ENCODE measurements at places on chromosomes 5 and 9.

DNA sequence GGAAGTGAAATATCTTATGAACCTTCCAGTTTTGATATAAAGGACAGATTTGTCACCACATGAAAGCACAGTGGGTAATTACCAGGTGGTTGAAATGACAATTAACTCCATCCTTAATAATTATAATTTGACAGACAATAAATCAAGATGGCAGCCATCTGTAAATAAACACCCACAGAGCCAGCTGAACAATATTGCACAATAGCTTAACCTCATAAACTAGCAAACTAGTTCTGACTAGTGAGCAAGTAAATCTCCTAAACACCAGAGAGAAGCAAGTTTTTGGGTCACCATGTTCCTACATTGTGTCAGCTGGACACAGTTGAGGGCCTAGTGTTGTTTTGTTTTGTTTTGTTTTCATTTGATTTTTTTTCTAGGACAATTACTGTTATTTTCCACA is 577.4 kb downstream of the ACTL7B start:
- no peak for DNase-seq

DNA sequence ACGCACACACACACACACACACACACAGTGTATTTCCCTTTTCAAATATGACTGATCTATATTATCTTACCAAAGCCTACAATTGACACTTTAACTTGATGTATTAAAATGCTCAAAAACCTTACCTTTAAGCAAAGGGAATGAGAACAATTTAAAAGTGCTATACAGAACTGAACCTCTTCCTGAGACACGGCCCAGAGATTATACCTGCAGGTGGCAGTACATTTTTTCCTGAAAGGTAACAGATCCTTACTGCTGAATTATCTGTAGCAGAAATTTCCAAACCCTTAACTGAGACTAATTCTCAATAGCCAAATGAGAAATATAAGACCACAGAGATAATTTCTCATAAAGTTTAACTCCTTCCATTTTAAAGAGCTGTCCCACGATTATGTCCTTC is 91.1 kb downstream of the MYO10 start:
- no peak for DNase-seq

DNA sequence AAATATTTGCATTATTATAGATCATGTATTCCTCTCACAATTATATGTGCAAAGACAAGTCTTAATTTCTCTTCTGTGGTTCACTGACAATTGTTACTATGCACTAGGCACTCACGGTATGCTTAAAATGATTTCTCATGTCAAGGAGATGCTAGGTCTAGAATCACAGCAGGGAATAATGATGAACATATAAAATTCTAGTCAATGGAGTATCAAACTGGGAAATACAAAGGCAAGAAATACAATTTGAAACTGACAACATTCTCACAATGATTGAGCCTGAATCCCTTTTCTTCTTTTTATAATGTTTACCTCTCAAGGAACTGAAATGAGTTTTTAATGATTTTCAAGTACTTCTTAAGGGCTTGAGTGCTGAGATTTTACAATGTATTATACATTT is 302.3 kb upstream of the GRAMD2B start:
- DNase-seq = no peak

- peak; percentile 82 for DNase-seq
These were observed 18.1 kb downstream of the MYMK start for GRCh38 chr9:133506653-133507038.

DNA sequence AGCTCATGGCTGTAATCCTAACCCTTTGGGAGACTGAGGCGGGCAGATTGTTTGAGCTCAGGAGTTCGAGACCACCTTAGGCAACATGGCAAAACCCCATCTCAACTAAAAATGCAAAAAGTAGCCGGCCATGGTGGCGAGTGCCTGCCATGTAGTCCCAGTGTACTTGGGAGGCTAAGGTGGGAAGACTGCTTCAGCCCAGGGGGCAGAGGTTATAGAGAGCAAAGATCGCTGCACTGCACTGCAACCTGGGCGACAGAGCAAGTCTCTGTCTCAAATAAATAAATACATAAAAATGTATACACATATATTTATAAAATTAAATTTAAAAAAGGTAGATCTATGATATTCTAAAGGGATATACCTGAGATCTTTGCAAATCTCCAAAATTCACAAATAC is 19.4 kb downstream of the ZBTB5 start:
- DNase-seq = no peak

GRCh38 chr5:160359242-160359641 is 11.2 kb downstream of the C1QTNF2 start:
- no peak for DNase-seq

GRCh38 chr9:68416936-68417564 is 60.6 kb downstream of the PGM5 start:
- no peak for DNase-seq

DNA sequence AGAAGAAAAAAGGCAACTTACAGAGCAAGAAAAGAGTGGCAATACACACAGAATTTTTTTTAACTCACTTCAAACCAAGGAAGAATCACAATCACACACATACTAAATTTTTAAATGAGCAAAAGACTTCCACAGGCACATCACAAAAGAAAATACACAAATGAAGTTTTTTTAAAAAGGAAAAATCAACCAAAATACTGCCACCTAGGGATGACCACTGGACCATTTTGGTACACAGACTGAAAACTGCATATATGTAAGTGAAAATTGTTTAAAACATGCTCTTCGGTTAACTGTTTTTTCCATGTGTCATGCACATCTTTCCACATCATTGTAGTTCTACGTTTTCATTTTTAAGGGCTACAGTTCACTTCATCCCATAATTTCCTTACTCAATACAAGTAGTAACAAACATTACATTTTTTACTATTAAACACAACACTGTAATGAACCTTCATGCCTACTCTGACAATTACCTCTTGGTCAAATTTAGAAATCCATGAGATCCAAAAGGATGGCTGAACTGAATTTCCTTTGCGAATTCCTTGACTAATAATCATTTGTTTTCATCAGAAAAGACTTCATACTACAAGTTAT is 79.0 kb downstream of the FBXW11 start:
- no peak for DNase-seq

DNA sequence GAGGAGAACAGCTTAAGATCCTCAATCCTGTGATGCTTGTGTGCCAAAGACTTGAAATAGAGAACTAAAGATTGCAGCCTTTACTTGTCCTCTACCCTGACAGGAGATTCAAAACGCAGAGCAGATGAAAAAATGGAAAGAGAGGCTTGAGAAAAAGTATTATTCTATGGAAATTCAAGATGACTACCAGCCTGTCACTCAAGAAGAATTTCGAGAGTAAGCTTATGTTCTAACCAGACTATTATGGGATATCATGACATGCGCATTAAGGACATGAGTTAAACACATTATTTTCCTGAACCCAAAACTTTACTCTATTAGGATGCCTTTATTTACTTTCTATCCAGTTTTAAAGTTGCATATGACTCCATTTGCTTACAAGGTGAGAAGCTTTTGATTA is 46.4 kb downstream of the PKD2L2 start:
- DNase-seq = no peak

DNA sequence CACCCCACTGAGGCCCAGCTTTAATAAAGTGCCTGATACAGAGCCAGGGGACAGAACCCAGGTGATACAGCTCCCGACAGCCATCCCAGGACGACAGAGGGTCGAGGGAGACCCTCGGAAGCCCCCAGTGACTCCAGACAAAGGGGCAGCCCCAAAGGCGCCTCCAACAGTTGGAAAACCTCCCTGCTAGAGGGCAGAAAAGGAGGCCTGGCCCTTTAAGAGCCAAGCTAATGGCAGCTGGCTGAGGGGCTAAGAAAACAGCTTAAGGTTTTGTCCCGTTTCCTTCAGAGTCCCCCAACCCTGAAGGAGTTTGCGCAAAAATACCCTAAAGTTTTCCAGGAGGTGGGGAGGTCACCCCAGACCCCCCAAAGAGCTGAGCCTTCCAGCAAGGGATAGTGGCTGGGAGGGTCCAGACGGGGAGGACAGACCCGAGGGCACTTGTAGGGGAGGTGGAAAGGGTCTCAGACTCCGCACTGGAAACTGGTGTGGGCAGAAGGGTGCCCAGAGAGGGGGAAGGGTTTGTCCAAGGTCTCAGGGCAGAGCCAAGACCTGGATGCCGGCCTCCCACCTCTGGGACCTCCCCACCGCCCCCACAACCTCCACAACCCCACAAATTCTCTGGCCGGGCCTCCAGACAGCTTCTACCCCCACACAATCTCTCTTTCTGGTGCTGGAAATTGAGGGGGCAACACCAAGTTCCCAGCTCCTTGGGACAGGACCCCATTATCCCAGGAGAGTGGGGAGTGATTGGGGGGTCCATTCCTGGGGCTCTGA is 8.2 kb upstream of the AK1 start:
- DNase-seq = no peak

All from GM04504 (cell line).